Left lung (tissue), 14 donors: ENCODE measurements at places on chromosomes 11 and 22. TPM values are rescaled to one million over a fixed set of nuclear protein-coding genes. Genes with fewer than 3 reads are reported as not detected.
A peak's percentile ranks its signal among the peaks of the same experiment; 100 is the strongest.

The APOL6 gene
- polyA plus RNA-seq: 10.7 TPM

DNA sequence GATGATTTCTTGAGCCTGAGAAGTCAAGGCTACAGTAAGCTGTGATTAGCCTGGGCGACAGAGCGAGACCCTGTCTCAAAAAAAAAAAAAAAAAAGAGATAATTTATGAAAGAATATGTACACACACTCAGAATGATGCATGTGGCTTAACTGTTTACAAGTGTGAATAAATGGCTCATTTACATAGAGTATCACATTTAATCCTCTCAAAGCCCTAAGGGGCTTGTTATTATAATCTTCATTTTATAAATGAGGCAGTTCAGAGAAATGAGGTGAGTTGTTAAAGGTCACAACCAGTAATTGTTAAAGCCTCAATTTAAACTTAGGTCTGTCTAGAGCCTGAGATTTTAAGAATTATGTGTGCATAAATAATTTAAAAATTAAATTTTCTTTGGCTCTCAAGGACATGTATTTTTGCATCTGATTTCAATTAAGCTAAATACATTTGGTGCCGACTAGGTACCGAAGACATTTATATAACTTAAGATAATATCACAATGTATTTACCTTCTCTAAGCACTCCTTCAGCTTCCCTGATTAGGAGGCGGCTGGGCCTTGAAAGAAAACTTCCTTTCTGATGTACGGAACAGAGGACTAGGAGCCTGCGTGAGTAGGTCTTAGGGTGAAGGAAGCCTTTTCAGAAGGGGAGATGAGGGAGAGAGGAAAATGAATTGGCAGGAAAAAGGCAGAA is 28.5 kb upstream of the DDX6 start:
- no peak for DNase-seq

- DNase-seq: no peak
Measured at GRCh38 chr11:120977266-120978137, 46.4 kb upstream of the TBCEL start.

The NXPE4 gene
- polyA plus RNA-seq: not detected

The RIMBP3B gene
- not detected for polyA plus RNA-seq

The CLDN5 gene
- 62.5 TPM for polyA plus RNA-seq

- DNase-seq: no peak
Measured at GRCh38 chr22:25002241-25002985, 49.9 kb downstream of the KIAA1671 start.

The GTSE1 gene
- 14.8 TPM for polyA plus RNA-seq

GRCh38 chr11:1827095-1827813 is 7.5 kb upstream of the SYT8 start:
- DNase-seq: peak; percentile 80

DNA sequence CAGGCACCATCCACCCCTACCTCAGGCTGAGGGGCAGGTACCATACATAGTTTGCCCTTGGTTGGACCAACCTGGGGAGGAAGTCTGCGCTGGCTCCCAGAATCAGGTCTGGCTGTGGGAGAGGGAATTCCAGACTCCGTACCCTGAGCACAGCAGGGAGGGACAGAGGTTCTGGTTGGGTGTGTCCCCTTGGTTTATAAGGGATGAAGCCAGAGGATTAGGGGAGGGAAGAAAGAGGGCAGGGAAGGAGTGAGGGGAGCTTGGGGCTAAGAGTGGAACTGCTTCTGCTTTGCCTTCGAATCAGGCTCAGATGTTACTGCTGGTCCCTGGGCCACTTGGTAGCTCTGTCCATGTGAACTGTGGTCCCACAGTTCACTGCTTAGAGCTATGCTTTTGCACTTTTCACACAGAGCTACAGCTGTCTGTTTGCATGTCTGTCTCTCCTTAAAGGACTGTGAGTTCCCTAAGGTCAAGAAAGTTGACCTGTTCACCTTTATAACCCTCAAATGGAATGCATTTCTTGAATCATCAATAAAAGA is 9.2 kb downstream of the MMP20 start:
- no peak for DNase-seq

GRCh38 chr11:45215098-45215865 is 68.8 kb downstream of the PRDM11 start:
- no peak for DNase-seq

GRCh38 chr11:72352859-72353551 is 81.3 kb downstream of the CLPB start:
- peak; percentile 70 for DNase-seq

DNA sequence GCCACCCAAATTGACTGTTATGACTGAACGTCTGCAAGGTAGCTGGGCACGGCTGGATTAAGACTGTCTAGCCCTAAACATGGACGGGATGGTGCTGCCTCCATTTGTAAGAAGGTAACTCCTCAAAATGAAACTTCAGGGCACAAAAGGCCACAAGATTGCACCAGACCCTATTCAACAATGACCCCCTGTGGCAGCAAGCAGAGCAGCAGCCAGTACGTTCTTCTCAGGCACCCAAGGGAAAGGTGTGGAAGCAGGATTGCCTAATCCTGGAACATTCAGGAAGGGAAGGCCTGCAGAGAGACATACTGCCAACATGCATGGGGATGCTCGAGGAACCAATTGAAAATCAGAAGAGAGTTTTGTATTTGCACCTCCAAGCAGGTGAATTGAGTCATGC is 4.5 kb upstream of the TBX10 start:
- no peak for DNase-seq

The SLC37A2 gene
- 3.2 TPM for polyA plus RNA-seq

The SMTNL1 gene
- polyA plus RNA-seq: 0.80 TPM

- DNase-seq: peak; percentile 16
Measured at GRCh38 chr22:19122752-19123492, 710 bp upstream of the DGCR2 start.

The PHOX2A gene
- not detected for polyA plus RNA-seq

- DNase-seq: no peak
Measured at GRCh38 chr22:22404598-22405284, 103.8 kb downstream of the ZNF280B start.

GRCh38 chr11:131274233-131274632 is 96.2 kb upstream of the NTM start:
- DNase-seq: no peak

GRCh38 chr11:122103726-122104125 is 12.3 kb downstream of the BLID start:
- DNase-seq: no peak

DNA sequence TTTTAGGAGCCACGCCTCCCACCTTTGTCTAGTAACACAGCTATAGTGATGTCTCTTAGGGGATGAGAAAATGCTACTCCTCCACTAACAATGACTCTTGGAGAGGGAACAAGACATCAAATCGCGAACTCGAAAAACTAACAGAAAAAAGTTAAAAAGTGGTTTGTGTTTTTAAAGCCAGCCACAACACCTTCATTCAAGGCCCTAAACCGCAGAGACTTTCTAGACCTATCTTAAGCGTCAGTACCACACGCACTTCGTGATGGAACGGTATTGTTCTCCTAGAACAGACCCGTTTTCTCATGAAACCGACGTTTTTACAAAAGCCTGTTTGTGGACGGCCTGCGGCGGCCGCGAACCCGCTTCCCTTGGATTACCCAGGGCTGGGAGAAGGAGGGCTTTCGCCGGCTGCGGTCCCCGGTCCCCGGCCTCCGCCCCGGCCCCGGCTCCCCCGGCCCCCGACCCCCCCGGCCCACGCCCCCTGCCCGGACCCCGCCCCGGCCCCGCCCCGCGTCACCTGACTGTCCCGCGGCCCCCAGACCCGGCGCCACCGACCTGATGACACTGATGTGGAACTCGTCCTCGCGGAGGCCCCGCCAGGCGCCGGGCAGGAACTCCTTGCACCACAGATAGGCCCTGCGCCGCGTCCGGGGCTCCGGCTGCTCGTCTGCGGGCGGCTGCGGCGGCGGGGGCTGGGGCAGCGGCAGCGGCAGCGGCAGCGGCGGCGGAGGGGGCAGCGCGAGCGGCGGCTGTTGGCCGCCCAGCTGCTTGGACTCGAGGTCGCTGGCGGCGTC is 718 bp downstream of the CHKA start:
- peak; percentile 93 for DNase-seq

DNA sequence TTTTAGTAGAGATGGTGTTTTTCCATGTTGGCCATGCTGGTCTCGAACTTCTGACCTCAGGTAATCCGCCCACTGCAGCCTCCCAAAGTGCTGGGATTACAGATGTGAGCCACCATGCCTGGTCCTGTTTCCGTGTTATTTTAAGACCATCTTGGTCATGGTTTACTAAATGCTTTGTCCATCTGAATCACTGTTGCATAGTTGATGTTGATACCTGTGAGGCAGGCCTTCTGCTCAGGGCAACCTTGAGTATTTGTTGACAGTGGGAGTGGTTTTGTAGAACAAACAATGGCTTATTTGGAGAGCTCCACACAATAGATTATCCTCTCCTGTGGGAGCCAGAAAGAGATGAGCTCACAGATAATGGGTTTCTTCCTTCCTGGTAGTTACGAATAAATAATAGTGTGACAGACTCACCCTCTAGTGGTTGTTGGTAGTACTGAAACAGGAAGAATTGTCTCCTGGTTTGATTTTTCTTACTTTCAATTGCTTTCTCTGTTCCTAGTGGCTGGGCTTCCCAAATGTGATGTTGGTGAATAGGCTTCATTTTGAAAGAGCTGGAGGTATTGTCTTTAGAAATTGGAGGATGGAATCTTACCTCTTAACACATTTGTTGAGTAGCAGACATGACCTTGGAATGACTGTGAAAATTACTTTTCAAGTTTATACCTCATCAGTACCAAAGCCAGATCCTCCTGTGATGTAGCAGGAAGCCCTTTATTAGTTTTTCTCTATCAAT is 39.0 kb downstream of the CTNND1 start:
- peak; percentile 65 for DNase-seq

The VPREB1 gene
- 0.21 TPM for polyA plus RNA-seq

DNA sequence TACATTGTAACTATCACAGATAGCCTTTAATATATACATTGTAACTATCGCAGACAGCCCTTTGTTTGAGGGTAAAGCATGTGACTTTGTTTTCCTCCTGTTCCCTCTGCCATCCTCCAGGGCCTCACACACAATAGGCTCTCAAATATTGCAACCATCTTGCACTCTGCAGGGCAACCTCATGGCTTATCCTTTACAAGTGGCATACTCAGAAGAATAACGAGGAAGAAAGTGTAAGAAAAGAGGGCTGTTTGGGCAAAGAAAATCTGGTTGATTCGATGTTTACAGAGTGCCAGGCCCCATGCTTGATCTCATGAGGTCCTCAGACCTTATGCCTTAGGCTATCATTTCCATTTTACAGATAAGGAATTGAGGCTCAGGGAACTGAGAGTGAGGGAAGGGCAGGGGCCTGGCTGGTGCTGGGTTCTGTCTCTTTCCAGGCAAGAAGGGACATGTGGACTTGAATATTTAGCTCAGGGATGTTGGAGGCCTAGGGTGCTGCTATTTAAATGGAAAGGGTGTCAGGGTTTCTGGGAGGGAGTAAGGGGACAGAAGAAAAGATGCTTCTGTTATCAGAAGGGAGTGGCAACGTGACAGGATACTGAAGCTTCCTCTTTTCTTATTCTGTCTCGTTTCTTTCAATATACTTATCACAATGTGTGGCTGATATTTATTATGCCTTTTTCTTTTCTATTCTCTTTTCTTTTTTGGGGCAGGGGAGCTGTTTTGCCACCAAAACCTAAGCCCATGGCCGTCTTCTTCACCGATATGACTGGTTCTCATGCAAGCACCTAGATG is 1.1 kb upstream of the SAMM50 start:
- DNase-seq: no peak

DNA sequence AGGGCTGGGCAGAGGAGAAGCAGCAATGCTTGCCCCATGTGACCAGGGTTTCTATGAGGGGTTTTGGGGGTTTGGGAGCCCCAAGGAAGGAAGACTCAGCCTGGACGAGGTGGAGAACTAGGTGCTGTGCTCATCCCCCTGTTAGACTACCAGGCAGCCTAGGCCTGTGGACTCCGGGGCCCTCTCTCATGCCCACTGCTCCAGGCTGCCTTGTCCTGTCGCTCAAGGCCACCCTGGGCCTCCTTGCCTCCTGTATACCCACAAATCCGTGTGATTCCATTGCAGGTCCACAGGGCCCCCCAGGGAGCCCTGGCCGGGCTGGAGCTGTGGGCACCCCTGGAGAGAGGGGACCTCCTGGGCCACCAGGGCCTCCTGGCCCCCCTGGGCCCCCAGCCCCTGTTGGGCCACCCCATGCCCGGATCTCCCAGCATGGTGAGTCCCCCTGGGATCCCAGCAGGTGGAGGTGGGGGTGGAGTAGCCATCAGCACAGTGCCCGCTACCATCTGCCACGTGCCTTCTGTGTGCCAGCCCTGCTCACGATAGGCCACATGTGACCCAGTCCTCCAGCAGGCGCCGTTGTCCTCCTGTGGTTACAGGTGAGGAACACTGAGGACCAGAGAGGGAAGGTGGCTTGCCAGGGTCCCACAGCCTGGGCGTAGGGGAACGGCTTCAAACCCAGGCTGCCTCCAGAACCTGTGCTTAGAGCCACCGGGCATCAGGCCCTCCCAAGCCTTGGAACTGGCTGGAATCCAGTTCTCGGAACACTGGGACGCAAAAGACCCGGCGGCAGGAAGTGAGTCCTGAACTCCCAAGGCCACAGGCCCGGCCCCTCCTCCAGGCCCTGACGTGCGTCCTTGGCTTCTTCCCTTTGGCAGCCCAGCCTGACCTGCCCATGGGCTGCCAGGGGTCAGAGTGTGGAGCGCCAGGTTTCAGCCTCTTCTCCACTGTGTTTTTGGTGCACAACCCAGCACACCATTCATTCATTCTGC is 26.6 kb downstream of the EMID1 start:
- DNase-seq: peak; percentile 63

DNA sequence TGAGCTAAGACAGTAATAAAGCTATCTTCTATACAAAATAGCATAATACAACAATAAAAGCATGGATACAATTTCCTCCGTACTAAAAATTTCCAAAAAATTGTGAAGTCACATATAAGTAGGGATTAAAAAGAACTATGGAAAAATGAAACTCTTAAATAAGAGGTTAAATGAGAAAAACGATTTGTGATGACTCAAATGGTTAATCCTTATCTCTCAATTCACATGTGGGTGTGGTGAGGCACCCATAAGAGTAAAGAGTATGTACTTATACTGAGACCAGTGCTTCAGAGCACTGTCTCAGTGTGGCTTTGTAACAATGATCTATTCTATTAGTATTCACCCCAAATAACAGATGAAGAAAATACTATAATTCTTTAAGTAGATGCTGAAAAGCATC is 25.0 kb upstream of the CCDC34 start:
- DNase-seq: no peak
